ENCODE measurements at places on chromosomes 12 and 14.

GRCh38 chr12:3700861-3701260 lies 52.0 kb downstream of the CRACR2A start:
- no peak for DNase-seq

GRCh38 chr12:89439941-89440340 lies 84.7 kb downstream of the GALNT4 start:
- no peak for DNase-seq

DNA sequence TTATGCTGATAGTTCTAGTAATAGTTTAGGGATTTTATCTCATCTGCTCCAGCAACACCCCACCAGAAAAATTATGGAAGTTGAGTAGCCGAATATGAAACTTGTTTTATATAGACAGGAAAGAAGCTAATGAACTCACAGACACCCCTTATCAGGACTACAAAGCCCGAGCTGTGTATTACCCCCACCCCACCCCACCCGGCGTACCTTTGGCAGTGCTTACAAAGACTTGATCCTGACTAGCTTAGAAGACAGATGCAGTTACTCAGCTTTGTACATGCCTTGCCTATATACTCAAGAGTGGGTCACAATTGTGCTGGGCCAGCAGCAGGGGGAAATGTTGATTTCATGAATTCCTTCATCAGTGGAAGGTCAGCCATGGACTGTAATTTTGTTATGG lies 22.4 kb downstream of the PROX2 start:
- no peak for DNase-seq

DNA sequence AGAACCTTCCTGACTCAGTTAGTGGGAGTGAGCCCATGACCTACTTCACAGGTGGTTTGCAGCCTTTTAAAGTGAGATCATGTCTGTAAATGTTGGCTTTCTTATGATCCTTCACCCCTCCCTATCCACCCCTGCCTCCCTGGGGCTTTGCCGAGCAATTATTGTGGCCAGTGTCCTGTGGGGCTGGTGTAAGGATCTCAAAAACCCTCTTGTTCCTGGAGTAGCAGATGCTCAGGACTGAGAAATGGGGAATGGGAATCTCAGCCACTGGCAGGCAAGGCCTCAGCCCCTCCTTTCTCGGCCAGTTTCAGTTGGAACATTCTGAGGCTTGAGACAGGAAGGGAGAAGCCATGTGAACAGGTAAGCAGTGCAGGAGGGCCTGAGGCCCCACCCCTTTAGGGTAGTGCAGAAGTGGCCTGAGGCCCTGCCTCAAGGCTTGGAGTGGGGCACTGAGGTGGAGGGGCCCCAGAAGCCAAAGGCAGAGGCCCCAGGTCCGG lies 53.8 kb downstream of the PLEKHG3 start:
- DNase-seq, result no peak

DNA sequence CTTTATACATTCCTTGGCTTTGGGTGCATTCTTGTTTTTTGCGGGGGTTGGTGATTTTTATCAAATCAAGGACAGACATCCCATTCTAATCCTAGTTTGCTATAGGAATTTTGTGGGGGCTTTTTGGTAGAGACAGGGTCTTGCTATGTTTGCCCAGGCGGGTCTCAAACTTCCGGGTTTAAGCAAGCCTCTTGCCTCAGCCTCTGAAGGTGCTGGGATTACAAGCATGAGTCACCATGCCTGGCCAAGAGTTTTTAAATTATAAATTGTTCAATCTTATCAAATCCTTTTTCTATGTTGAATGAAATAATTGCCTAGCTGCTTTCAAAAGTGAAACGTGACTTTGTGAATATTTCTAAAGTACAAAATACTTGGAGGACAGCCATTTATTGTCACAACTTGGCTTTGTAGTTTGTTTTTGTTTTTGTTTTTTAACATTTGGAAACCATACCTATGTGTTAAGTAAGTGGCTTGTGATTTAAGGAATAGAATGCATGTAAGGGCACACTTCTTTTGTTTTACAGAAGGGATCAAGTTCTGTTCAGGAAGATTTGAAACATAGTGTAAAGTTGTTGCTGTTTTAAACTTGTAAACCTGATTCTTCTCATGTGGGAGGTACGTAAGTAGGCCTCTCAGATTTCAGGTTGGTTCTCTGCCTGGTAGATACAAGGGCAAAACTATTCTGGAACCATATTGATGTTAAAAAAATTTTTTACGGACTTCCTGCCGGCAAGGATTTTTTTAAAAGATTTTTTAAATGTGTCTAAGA lies 13.4 kb downstream of the MARK3 start:
- DNase-seq, result no peak

- no peak for DNase-seq
These were observed 29.2 kb upstream of the C14orf180 start for GRCh38 chr14:104550340-104550860.

DNA sequence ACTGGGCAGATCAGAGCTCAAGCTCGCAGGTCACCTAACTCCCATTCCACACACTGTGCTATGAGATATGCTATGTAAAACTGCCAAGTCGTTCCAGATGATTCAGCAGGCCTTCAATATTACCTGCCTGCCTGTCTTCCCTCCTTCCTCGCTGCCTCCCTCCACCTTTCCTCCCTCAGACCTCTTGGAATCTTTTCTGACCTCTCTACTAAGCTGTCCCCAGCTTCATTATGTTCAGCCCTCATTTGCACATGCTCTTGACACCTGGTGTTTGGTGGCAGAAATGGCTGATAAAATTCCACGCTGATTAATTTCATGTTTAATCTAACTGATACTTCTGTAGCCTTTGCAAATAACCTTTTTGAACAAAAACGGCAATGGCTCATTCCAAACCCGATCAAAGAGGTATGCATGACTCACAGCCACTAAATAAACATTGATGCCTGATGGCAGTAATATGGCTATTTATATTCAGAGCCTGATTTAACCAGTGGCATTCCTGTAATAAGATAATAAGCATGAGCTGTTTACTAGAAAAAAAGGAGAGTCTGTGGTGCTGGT lies 130.8 kb upstream of the EGLN3 start:
- no peak for DNase-seq

DNA sequence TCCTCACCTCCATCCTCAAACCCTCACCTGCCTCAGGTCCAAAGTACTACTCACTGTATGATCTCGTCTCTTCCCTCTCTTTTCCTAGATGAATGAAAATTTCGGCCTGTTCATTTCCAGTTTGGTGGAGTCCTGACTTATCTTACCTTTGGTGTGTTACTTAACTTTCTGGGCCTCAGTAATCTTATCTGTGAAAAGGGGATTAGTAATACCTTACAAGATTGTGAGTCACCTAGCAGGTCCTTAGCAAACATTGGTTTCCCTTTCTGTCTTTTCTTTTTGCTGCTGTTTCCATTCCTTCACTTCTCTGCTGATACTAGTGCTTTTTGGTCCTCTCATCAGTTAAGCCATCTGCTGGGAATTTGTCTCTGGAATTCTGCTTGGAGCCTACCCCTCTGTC lies 52.8 kb downstream of the AKAP6 start:
- no peak for DNase-seq

- no peak for DNase-seq
These were observed 25.2 kb upstream of the TSPAN8 start for GRCh38 chr12:71183018-71183417.

GRCh38 chr14:69860221-69860620 lies 19.0 kb upstream of the SMOC1 start:
- DNase-seq, result no peak

- DNase-seq, result no peak
These were observed 44.4 kb downstream of the SLC8B1 start for GRCh38 chr12:113290506-113290905.

- DNase-seq, result no peak
These were observed 87.4 kb downstream of the PIWIL1 start for GRCh38 chr12:130424858-130425697.

GRCh38 chr14:59360923-59361794 lies 104.0 kb downstream of the GPR135 start:
- peak; percentile 15 for DNase-seq

DNA sequence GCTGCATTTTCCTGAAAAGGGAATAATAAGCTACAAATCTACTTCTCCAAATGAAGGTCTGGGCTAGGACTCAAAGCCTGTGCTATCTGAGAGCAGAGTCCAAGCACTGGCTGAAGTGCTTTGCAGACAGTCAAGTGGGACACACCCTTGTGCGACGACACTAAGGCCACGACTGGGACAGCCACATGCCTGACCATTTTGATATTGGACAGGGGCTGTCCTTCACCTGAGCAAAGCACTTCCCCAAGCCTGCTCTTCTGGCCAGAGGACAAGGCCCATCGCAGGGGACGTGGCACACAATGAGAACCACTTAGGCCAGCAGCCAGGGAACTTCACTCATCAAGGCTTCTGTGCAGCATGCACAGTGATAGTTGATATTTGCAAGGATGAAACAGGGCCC lies 71.4 kb downstream of the RBM19 start:
- DNase-seq, result no peak

DNA sequence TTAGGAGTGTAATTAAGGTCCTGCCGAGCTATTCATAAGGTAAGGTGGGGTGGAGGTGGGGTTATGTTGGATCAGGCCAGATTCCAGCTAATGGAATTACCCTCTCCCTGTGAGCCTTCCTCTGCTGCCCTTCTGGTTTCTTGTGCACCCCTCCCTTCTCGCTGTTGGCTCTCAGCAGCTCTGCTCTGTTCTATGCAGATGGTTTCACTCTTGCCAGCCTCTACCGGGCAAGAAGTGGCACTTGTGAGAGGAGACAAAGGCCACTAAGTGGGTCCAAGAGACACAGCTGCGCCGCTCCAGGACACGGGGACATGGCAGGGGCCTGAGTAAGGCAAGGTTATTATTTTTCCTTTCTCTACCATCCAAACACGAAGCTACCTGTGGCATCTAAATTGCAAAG lies 334.4 kb downstream of the EMP1 start:
- DNase-seq, result no peak

- no peak for DNase-seq
These were observed 6.7 kb downstream of the FNTB start for GRCh38 chr14:64993266-64993930.

GRCh38 chr14:52400846-52401245 lies 86.7 kb downstream of the PTGER2 start:
- DNase-seq, result no peak

GRCh38 chr12:123836292-123836691 lies 74.2 kb downstream of the DNAH10 start:
- no peak for DNase-seq

GRCh38 chr14:102238766-102239165 lies 66.2 kb downstream of the MOK start:
- DNase-seq, result no peak

GRCh38 chr12:103812789-103813188 lies 28.2 kb downstream of the NT5DC3 start:
- DNase-seq, result no peak

- DNase-seq, result no peak
These were observed 7.3 kb downstream of the PLD4 start for GRCh38 chr14:104931771-104932675.

DNA sequence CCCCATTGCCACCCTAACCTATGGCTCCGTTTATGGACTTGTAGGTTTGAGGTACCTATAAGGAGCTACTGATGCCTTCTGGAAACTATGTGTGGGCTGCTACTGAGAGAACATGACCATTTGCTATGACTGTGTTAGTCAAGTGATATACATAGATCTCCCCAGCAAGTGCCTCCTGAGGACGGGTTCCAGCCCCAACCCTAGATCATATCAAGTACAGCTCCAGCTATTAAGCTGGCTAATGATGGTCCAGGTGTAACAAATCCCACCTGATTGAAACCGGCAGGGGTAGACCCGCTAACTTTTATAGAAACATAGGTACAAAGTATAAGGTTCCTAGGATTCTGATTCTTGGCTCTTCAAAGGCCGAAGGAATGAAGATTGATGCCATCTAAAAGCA lies 23.7 kb downstream of the NINJ2 start:
- DNase-seq, result no peak

DNA sequence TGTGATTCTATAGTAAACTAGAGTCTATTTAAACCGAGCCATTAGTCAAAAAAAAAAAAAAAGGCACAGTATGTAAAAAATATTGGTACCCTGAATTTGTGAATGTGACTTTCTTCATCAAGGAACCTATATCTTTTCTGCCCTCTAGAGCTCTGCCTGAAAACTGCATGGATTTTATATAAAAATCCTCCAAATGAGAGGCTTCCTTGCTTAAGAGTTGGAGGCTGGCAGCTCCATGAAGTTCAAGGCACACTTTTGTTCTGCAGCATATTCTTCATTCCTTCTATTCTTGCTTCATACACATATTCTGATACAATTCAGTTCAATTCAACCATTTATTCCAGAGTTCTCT lies 23.1 kb upstream of the NKX2-8 start:
- no peak for DNase-seq

GRCh38 chr12:2019126-2019525 lies 14.9 kb upstream of the DCP1B start:
- DNase-seq, result no peak

DNA sequence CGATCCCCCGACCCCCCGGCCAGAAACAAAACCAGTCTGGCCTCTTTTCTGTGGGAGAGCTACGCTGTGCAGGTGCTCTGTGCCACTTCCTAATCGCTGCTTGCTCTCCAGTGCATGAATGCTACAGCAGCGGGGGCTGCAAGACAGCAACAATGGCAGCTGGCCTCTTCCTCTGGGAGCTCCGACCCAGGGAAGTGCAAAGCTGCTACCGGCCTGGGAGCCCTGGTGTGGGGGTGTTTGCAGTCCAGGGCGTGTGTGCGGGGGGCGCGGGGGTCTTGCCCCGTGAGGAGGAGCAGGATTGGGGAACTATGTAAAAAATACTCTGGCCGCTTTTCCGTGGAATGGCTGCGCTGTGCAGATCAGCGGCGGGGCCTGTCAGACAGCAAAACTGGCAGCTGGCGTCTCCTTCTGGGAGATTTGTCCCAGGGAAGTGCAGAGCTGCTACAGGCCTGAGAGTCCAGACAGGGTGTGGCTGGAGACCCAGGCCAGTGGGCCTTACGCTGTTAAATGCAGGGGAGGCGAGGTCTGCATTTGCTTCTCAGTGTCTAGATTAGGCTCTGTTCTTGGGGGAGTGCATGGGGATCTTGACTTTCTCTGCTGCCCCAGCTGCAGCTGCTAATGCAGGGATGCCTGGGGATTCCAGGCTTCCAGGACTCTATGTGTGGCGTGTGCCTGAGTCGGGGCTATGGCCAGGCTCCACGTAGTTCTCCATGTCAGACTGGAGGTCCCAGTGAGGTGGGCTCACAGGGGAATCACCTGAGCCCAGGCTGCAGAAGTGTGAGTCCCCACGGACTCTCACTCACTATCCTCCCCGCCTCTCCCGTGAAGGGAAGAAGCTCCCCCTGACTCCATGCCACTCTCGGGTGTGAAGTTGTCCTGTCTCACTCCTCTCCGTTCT lies 344.5 kb downstream of the AEBP2 start:
- DNase-seq, result no peak

DNA sequence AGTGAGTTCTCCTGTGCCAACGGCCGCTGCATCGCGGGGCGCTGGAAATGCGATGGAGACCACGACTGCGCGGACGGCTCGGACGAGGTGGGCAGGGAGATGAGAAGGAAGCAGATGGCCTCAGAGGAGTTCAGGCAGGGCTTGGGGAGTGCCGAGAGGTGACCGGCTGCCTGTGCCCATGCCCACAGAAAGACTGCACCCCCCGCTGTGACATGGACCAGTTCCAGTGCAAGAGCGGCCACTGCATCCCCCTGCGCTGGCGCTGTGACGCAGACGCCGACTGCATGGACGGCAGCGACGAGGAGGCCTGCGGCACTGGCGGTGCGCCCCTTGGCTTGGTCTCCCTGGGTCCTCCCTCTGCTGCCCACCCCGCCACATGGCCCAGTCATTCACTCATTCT lies 13.4 kb upstream of the NXPH4 start:
- DNase-seq, result no peak

GRCh38 chr12:68497702-68498101 lies 113.0 kb upstream of the RAP1B start:
- no peak for DNase-seq
